ENCODE measurements at places on chromosomes 1 and 21.

GRCh38 chr1:20409971-20410370 lies 76.0 kb downstream of the CAMK2N1 start:
- no peak for DNase-seq

- no peak for DNase-seq
Measured at GRCh38 chr1:235504122-235504493, at the start of gene B3GALNT2. Gene B3GALNT2 (minus strand): TSS chr1:235504452. CDS start chr1:235504252, 200 bp downstream.

DNA sequence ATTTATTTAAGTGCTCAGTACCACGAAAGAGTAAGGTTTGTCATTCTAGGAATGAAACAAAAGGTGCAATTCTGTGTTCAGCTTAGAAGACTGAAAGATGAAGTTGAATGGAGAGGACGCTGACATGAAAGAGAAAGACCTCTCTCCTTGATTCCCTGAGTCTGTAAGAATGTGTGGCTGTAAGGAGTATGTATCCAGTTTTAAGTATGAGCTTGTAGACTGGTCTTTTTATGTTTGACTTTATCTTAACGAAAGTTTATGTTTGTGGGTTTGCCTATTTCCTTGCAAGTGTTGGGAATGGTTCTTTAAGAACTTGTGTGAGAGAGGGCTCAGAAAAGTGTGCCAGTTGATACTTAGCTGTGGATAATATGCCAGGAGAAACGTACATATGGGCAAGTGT lies 1.4 kb downstream of the CHD1L start:
- no peak for DNase-seq

- no peak for DNase-seq
Measured at GRCh38 chr1:47948126-47948525, 49.1 kb downstream of the TRABD2B start.

GRCh38 chr1:57898531-57898930 lies 474.7 kb upstream of the DAB1 start:
- no peak for DNase-seq

DNA sequence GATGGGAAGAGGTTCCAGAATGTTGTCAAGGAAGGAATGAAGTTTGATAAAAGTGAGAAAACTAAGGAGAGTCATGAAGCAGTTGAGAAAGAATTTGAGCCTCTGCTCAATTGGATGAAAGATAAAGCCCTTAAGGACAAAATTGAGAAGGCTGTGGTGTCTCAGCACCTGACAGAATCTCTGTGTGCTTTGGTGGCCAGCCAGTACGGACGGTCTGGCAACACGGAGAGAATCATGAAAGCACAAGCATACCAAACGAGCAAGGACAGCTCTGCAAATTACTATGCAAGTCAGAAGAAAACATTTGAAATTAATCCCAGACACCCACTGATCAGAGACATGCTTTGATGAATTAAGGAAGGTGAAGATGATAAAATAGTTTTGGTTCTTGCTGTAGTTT lies 142.8 kb downstream of the CDC7 start:
- no peak for DNase-seq

DNA sequence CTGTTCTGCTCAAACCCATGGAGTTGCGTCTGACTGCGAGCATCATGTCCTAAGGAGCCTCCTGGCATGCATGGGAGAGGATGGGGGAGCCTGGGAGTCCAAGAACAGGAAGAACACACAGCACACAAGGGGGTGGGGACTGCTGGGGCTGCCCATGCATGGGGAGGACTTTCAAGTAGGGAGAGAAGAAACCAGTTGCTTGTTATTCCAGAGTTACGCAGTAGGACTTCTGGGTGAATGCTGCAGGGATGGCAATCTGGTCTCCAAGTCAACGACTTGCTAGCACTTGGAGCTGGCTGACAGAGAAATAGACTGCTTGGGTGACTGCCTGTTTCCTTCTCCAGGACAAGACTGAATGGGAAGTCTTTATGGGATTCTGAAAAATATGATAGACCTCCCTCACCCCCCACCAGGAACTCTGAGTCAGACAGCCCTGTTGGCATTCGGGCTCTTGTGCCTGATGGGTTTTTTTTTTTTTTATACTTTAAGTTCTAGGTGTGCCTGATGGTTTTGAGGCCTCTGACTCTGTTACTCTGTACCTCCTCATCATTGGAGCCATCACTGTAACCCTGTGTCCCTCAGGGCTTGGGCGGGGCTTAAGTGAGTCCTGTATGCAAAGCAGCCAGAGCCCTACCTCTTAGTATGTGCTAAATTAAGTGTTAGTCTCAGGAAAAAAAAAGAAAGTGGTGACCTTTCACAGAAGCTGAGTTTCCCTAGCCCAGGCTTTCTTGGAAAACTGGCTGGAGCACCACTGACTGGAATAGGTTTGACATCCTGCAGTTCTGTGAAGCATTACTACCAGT lies 30.3 kb downstream of the MAP3K21 start:
- DNase-seq: no peak

GRCh38 chr1:29333008-29333407 lies 96.7 kb downstream of the PTPRU start:
- DNase-seq: no peak

DNA sequence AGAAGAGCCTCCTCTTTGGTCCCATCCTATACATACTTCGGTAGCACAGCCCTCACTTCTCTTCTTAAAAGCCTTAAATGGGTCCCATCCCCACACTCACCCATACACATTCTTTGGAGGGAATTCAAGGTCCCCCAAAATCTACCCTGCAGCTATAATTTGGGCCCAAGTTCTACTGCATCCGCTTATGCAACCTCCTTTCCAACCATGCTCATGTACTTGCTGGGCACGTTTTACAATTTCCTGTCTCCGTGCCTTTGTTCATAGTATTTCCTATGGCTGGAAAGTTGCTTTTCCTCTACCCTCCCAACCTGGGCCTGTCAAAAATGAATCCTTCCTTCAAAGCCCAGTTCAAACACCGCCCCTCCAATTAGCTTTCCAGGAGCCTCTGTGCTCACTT lies 99.7 kb downstream of the SLC45A1 start:
- DNase-seq: no peak

GRCh38 chr21:46219591-46220239 lies 8.9 kb downstream of the LSS start:
- no peak for DNase-seq

DNA sequence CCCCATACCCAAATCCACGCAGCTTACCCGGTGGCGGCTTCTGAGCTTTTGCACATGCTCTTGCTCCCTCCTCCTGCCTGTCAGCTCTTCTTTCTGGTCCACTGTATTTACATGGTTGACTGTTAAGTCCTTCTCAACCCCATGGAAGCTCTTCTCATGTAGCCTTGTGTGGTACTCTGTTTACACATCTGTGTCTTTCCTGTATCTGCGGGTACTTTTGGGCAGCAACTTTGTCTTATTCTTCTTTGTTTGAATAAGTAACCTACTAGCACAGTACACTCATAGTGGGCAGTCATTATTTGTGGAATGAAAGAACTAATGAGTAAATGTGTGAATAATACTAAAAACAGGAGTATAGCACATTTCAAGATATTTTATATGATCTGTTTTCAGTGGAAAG lies 88.5 kb upstream of the GPR88 start:
- DNase-seq: no peak

- no peak for DNase-seq
Measured at GRCh38 chr21:21612466-21612865, 614.3 kb downstream of the NCAM2 start.

- no peak for DNase-seq
Measured at GRCh38 chr1:41122851-41123518, 101.5 kb upstream of the SLFNL1 start.

GRCh38 chr1:20102875-20103274 lies 16.5 kb downstream of the PLA2G2D start:
- DNase-seq: no peak

- no peak for DNase-seq
Measured at GRCh38 chr1:41619511-41620364, 135.3 kb upstream of the EDN2 start.

- no peak for DNase-seq
Measured at GRCh38 chr1:6162773-6163172, 17.3 kb downstream of the CHD5 start.

- no peak for DNase-seq
Measured at GRCh38 chr1:154745286-154745731, 124.8 kb downstream of the KCNN3 start.

GRCh38 chr1:30727824-30728223 lies 4.4 kb upstream of the MATN1 start:
- no peak for DNase-seq

- no peak for DNase-seq
Measured at GRCh38 chr1:22576150-22576544, 12.9 kb downstream of the EPHA8 start.

- peak; percentile 37 for DNase-seq
Measured at GRCh38 chr1:18820791-18821641, 38.4 kb downstream of the TAS1R2 start.

DNA sequence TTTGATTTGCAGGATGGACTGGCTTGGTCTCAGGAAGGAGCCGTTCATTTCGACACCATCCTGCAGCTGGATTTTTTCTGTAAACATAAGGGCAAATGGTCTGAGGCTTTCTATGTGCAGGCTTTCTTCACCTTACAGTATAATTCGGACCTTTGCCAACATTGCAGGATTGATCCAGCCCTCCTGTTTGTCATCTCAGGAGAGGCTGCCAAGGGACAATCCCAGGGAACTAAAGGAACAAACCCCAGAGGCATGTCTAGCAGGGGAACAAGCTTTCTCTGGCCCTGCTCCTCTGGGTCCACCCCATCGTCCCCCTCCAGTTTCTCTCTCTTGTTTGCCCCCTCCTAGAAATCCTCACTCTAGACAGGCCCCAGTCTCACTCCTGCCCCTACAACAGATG lies 24.8 kb upstream of the GBP6 start:
- DNase-seq: no peak

- DNase-seq: no peak
Measured at GRCh38 chr1:235946571-235946981, 79.9 kb upstream of the LYST start.

GRCh38 chr1:17653276-17653675 lies 101.9 kb upstream of the ACTL8 start:
- no peak for DNase-seq

DNA sequence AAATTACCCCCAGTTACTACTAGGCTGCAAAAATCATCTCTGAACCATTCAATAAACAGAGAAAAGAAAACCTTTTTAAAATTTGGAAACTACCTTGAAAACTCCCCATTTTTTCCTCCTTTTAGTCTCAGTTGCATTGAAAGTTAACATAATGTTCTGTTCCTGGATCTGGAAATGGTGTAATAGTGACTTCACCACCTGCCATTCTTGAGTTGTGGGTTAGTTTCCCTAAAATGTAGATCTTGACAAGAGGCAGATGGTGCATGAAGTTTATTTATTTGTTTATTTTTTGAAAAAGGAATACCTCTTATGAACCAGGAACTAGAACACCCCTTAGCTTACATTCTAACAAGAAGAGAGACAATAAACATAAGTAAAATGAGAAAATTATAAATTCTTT lies 72.8 kb downstream of the ATF6 start:
- DNase-seq: no peak

GRCh38 chr1:941588-942383 lies 17.3 kb downstream of the NOC2L start:
- no peak for DNase-seq

- DNase-seq: no peak
Measured at GRCh38 chr21:40517646-40518045, 329.3 kb downstream of the DSCAM start.

- no peak for DNase-seq
Measured at GRCh38 chr1:30314591-30314990, 408.8 kb downstream of the MATN1 start.

DNA sequence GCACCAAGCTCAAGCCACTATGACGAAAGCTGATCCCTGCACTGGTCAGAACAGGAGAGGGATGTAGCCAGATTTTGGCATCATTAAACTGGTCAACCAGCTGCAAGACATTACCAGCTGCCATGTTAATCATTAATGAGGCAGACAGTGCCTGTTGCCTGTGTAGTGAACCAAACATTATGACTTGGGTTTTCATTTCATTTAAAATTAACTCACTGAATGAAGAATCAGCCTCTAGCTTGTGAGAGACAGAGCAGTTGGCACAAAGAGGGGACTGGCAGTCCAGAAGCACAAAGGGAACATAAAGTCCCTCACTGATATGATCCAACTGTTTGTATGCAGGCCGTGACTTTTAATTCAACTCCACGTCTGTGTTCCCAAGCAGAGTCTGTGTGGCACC lies 318.9 kb downstream of the SEC16B start:
- DNase-seq: no peak

- no peak for DNase-seq
Measured at GRCh38 chr21:35924714-35925301, 135.5 kb downstream of the SETD4 start.

DNA sequence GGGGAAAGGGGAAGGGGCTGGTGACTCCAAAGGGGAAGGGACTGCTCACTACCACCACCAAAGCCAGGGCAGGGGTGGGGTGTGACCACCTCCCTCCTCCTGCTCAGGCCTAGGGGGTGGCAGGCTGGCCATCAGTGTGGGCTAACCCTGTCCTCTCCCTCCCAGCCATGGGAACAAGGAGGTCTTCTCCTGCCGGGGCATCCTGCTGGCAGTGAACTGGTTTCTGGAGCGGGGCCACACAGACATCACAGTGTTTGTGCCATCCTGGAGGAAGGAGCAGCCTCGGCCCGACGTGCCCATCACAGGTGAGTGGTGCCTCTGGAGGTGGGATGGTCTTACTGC lies 5.7 kb downstream of the ZC3H12A start:
- DNase-seq: no peak

GRCh38 chr1:155574077-155574476 lies 11.5 kb upstream of the ASH1L start:
- no peak for DNase-seq

DNA sequence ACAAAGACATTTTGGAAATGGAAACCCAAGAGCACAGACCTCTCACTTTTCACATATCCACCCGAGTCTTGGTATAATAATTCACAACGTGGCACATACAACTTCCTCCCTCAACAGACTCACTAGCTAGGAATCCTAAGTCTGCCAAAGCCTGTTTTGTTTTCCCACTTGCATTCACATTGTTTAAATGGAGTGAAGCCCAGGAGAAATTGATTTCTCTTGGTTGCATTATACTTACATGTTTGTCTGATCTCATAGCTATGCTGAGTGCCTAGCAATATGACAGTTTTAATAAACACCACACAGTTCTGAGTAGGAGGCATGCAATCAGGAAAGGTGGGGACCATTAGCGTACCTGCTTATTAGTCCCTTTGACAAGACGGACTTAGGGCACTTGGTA lies 348.6 kb upstream of the ADGRL4 start:
- DNase-seq: no peak

Data from activated CD4-positive, alpha-beta T cell treated with anti-CD3 and anti-CD28 coated beads for 1 hour (primary cell).